Fibroblast of the aortic adventitia (primary cell): ENCODE measurements at places on chromosomes 11 and 22. TPM values are rescaled to one million over a fixed set of nuclear protein-coding genes. Genes with fewer than 3 reads are reported as not detected.

The KLHL35 gene
- 3.0 and 3.8 TPM in 2 replicates for total RNA-seq

The MRGPRE gene
- total RNA-seq = not detected in 2 replicates

The PHF21A gene
- total RNA-seq = 22.5 and 24.0 TPM in 2 replicates

The PRG2 gene
- not detected in 2 replicates for total RNA-seq

GRCh38 chr11:36340897-36341296 lies 44.8 kb downstream of the PRR5L start:
- DNase-seq = no peak

DNA sequence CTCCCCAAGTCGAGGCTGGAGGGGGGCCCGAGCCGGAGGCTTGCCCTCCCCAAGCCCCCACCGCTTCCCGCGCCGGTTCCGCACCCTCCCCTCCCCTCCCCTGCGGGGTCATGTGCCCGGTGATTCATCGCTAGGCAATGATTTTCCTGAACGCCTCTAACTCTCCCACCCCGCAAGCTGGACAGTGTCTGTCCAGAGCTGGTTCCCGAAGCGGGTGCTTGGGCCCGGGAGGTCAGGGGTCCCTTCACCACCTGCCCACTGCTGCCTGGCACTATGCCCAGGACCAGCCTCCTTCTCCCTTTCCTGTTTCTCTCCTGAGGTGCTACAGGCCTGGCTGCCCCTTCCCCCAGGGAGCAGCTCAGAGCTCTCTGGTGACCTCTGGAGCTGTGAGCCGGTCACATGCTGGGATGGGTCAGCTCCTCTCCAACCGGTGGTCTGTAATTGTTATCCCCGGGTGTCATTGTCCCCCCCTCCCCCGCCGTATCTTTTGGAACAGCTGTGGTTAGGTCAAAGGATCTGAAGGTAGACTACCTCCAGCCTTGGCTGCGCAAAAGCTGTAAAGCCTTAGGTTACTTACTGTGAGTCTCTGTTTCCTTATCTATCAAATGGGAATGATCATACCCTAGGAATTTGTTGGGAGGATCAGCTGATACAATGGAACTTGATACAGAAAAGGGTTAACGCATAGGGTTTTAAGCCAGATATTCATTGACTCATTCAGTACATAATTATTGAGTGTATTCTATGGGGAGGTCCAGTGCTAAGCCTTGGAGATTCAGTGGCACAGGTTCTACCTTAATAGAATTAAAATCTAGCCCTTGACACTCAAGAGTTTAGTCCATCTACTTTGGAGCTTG lies 753 bp downstream of the STX3 start:
- peak; percentile 69 for DNase-seq

GRCh38 chr22:17638182-17638431 lies 450 bp upstream of the BCL2L13 start:
- no peak for DNase-seq
